ENCODE measurements at places on chromosomes 1 and 21. TPM values are rescaled to one million over a fixed set of nuclear protein-coding genes. Genes with fewer than 3 reads are reported as not detected.
A peak's percentile ranks its signal among the peaks of the same experiment; 100 is the strongest.

GRCh38 chr21:35581640-35582039 lies 478.7 kb downstream of the SETD4 start:
- no peaks in the 10 kb centered on the region for H3K4me1 ChIP-seq
- no peak overlapping the region for H3K4me3 ChIP-seq
- H3K36me3 ChIP-seq: no peaks in the 10 kb centered on the region

- H3K27me3 ChIP-seq: peaks cover 25% of the 10 kb centered on the region
- H3K27ac ChIP-seq: no peak overlapping the region
- no peak overlapping the region for H3K4me3 ChIP-seq
- no peaks in the 10 kb centered on the region for H3K36me3 ChIP-seq
- H3K4me1 ChIP-seq: no peaks in the 10 kb centered on the region
- DNase-seq: no peak
Observed at GRCh38 chr1:110424699-110425611, 17.5 kb upstream of the LAMTOR5 start.

DNA sequence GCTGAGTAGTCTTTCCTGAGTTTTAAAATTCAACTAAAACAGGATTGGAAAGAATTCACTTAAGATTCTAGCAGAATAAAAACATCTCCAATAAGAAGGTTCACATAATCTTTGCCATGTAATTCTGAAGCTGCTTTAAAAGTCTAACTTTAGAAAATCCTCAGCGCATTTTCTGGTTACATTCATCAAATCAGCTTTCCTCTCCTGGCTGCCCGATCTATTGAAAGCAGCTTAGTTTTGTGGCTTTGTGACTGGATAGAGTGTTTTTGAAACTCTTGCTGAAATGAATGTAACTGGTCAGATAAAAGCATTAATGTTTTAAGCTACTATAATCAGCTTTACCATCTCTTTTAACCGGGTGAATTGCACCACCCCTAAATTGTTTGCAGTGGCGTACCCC lies 66.8 kb downstream of the DOP1B start:
- no peak for DNase-seq
- no peaks in the 10 kb centered on the region for H3K4me1 ChIP-seq
- H3K36me3 ChIP-seq: no peaks in the 10 kb centered on the region
- H3K27me3 ChIP-seq: no peaks in the 10 kb centered on the region
- H3K27ac ChIP-seq: no peak overlapping the region

DNA sequence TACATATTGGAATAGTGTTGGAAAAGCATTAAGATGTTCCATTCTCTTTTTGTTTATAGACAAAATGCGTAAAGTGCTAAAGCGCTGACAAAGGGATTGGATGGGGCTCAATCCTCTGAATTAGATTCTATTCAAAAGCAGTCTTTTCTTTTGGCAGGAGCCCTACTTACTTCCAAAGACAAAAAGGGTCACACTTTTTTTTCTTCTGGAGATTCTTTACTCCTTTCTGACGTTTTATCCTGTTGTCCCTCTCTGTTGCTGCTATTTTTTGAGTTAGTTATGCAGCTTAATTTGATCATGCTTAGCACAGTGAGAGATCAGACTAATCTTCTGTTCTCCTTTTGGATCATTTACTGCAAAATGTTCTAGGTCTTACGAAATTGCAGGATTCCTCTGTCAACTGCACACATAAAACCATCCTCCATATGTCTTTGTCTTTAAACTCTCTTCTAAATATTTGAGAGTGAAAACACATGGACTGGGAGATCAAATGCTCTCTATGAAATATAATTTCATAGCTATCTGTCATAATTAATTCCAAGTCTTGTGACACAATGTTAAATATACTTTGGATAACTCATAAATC lies 656.4 kb upstream of the ADGRL2 start:
- DNase-seq: no peak
- no peaks in the 10 kb centered on the region for H3K36me3 ChIP-seq
- peaks cover 28% of the 10 kb centered on the region for H3K4me1 ChIP-seq
- H3K27me3 ChIP-seq: no peaks in the 10 kb centered on the region
- no peak overlapping the region for H3K4me3 ChIP-seq

DNA sequence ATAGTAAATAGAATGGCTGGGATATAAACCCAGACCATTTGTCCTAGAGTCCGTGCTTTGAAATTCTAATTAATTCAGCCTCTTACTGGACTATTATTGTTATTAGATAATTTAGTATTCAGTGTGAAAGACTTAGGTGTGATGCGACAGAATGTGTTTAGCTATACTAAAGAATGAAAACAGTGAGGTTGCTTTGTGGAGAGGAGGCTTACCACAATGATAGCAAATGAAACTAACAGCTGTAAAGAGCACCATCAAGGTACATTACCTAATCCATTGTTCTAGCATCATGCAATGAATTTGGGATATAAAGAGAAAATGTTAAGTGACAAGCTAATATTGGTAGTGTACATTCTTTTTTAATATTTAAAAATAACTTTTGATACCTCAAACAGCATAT lies 911.1 kb downstream of the KCNT2 start:
- no peak for DNase-seq
- H3K36me3 ChIP-seq: no peaks in the 10 kb centered on the region
- no peaks in the 10 kb centered on the region for H3K27me3 ChIP-seq
- H3K4me1 ChIP-seq: no peaks in the 10 kb centered on the region

DNA sequence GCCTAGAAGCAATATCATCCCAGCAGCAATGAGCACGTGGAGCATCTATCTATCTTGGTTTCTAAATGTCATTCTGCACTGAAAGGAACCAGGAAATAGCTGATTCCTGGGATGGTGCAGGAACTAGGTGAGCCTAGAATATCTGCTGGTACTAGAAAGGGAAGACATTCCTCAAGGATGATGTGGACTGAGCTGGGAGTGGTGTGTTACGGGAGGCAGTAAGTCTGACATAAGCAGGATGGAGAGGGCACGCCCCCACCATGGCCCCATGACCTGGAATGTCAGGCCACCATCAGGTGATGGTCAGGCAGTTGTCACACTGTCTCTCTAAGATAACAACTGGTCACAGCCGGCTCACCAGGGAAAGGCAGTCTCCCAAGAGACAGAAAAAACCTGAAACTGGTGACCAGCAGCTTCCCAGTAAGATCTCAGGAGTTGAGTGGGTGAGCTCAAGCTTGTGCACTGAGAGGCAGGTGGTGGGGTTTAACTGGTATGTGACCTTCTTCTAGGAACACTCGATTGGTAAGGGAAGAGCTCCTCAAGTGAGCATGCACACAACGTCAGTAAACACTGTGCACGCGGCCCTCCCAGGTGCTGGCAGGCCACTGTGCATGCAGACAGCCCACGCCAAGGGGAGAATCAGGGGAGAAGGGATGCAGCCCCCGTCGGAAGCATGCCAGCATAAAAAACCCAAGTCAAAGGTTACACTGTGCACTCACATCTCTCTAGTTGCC lies 148.7 kb downstream of the ADSS2 start:
- H3K4me1 ChIP-seq: peaks cover 17% of the 10 kb centered on the region
- no peaks in the 10 kb centered on the region for H3K27me3 ChIP-seq
- no peak overlapping the region for H3K27ac ChIP-seq
- no peaks in the 10 kb centered on the region for H3K36me3 ChIP-seq

DNA sequence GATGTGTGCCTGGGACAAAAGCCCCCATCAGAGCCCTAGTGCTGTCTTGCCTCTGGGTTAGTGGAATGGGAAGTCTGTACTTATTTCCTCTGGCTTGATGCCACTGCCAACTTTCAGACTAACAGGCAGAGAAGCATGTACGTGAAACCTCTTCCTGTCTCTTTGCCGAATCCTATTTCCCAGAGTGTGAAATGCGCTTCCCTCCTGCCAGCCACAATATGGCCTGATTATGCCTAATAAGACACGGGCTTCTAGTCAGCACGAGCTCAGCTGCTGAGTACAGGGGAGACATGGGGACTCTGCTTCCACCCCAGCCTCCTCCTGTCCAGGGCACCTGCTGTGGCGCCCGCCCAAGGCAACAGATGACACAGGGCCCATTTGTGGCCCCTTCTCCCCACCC lies 111.4 kb downstream of the KCND3 start:
- peaks cover 24% of the 10 kb centered on the region for H3K27me3 ChIP-seq
- H3K36me3 ChIP-seq: no peaks in the 10 kb centered on the region
- H3K4me3 ChIP-seq: no peak overlapping the region
- DNase-seq: no peak
- no peak overlapping the region for H3K27ac ChIP-seq
- no peaks in the 10 kb centered on the region for H3K4me1 ChIP-seq

GRCh38 chr1:198232940-198233675 lies 76.3 kb downstream of the NEK7 start:
- DNase-seq: no peak
- peaks cover 6% of the 10 kb centered on the region for H3K4me1 ChIP-seq
- no peak overlapping the region for H3K27ac ChIP-seq
- H3K36me3 ChIP-seq: peaks cover 20% of the 10 kb centered on the region
- H3K27me3 ChIP-seq: no peaks in the 10 kb centered on the region
- no peak overlapping the region for H3K4me3 ChIP-seq

- H3K36me3 ChIP-seq: peaks cover 31% of the 10 kb centered on the region
- no peaks in the 10 kb centered on the region for H3K27me3 ChIP-seq
- no peak for DNase-seq
- peak overlapping the region; percentile 61 for H3K27ac ChIP-seq
- H3K4me3 ChIP-seq: peak overlapping the region; percentile 73
Observed at GRCh38 chr1:36397083-36397377, 678 bp downstream of the LSM10 start.

GRCh38 chr21:37207441-37208009 lies 59.6 kb downstream of the VPS26C start:
- no peak overlapping the region for H3K27ac ChIP-seq
- peaks cover 22% of the 10 kb centered on the region for H3K36me3 ChIP-seq
- H3K4me1 ChIP-seq: peaks cover 16% of the 10 kb centered on the region
- no peaks in the 10 kb centered on the region for H3K27me3 ChIP-seq

Gene CRYZ
- total RNA-seq: 84.0 TPM

Gene KCNJ9
- not detected for total RNA-seq

Gene SERTAD4
- 4.8 TPM for total RNA-seq

Gene PRKAB2
- total RNA-seq: 25.5 TPM

Gene TAS1R1
- total RNA-seq: not detected

All from SJSA1 (cell line).